Suprapubic skin (tissue), 4 donors: ENCODE measurements at places on chromosomes 1 and 21.

DNA sequence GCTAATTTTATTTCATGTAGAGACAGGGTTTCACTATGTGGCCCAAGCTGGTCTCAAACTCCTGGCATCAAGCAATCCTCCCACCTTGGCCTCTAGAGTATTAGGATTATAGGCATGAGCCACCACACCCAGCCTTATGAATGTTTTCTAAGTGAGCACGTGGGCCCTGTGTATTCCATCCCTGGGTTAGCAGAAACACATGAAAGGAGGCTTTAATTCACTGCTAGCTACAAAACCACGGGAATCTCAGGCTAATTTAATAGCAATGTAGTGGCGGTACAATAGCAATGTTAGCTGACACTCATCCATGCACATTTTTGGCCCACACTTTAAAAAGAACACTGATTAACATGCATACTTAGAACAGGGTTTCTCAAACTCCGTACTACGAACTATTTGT, 32.0 kb downstream of the VTCN1 start:
- no peak overlapping the region for H3K4me3 ChIP-seq
- H3K4me1 ChIP-seq, result no peaks in the 10 kb centered on the region
- no peaks in the 10 kb centered on the region for H3K36me3 ChIP-seq
- DNase-seq, result no peak

DNA sequence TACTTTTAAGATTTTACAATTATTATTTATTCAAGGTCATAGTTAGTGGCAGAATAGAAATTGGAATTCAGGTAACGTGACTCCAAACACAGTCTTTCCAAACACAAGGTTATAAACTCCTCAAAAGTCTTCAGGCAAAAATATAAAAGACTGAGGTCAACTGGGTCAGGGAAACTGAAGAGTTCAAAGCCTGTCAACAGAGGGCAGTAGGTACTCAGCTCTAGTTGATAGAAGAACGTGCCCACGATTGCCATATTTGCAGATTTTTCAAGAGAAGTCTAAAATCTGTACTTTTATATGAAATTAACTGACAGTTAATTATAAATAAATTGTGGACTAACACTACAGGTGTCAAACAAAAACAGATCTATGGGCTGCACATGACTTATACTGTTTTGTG, 135.0 kb downstream of the LHX4 start:
- no peak overlapping the region for H3K27ac ChIP-seq
- no peak for DNase-seq
- H3K36me3 ChIP-seq, result no peaks in the 10 kb centered on the region
- H3K4me1 ChIP-seq, result no peaks in the 10 kb centered on the region
- H3K4me3 ChIP-seq, result no peak overlapping the region

DNA sequence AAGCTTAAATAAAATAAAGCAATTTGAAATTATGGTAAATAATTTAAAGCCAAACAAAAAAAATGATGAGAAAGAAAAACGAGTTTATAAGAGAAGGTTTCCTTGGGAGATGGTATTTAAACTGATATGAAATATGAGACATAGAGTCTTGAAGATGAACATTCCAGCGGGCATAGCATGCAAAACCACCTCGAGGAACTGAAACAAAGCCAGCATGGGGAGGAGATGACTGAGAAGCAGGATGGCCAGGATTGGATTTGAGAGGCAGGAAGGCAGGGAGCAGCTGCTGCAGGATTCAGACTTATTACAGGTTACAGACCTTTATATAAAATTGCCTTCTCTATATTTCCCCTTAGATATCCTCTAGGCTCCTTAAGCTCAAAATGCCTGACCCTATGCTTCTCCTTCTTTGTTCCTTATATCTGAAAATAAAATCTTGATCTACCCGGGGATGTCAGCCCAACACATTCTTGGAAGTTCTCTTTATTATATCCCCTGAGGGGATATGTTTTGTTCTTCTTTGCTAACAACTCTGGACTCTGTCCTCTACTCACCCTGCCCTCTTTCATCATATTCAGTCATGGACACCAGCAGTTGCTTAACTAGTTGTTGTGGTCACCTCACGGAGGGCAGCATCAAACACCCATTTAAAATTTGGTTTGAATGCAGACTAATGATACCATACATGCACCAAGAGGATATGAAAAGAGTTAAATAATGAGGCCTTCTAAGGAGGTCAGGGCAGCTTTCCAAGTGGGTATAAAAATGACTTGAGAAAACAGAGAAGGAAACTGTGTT, 719.1 kb upstream of the B3GALT2 start:
- H3K4me3 ChIP-seq, result no peak overlapping the region
- no peak for DNase-seq
- H3K4me1 ChIP-seq, result no peaks in the 10 kb centered on the region
- no peak overlapping the region for H3K27ac ChIP-seq

- no peak for DNase-seq
- no peak overlapping the region for H3K27ac ChIP-seq
- H3K36me3 ChIP-seq, result no peaks in the 10 kb centered on the region
- H3K27me3 ChIP-seq, result peaks cover 43% of the 10 kb centered on the region
- H3K4me1 ChIP-seq, result peaks cover 10% of the 10 kb centered on the region
- H3K4me3 ChIP-seq, result no peak overlapping the region
These were observed 73.9 kb downstream of the RAP1GAP start for GRCh38 chr1:21594935-21595897.

DNA sequence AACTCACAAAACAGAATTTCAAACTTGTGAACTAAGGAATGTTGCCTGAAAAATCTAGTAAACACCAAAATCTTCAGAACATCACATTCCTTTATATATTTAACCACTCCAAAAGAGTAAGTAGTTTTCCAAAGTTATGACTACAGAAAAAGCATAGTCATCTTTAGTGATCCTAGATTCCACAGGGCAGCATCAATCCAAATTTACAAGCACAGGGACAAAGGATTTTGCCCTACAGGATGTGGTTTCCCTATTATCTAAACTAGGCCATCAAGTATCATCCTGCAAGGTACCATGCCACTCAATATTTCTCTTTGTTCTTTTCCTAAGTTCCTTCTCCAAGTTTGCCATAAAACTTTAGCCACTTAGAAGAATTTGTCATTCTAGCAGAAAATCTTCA, 33.0 kb downstream of the COP1 start:
- DNase-seq, result no peak
- H3K36me3 ChIP-seq, result peaks cover 35% of the 10 kb centered on the region
- no peak overlapping the region for H3K27ac ChIP-seq
- no peaks in the 10 kb centered on the region for H3K4me1 ChIP-seq
- no peak overlapping the region for H3K4me3 ChIP-seq

DNA sequence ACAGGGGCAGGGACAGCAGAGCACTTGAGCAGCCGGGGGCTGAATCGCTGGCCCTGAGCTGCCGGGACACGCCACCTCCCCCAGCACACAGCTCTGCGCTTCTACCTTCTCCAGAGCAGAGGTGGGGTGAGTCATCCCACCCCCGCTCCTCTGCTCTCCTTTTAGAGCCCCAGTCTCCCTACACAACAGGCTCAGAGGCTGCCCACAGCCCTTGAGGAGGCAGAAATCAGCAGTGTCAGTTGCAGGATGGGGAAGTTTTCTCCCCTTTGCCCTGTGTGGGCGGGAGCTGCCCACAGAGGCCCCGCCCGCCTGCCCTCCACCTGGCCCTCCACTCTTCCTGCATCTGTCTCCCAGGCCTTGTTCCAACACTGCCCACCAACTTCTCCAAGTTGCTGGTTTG, 94.6 kb downstream of the STUM start:
- H3K4me3 ChIP-seq, result no peak overlapping the region
- no peak overlapping the region for H3K27ac ChIP-seq
- peaks cover 58% of the 10 kb centered on the region for H3K36me3 ChIP-seq
- no peaks in the 10 kb centered on the region for H3K27me3 ChIP-seq
- H3K4me1 ChIP-seq, result peaks cover 46% of the 10 kb centered on the region

- peak overlapping the region; percentile 1 for H3K4me3 ChIP-seq
- peaks cover 69% of the 10 kb centered on the region for H3K36me3 ChIP-seq
- H3K27me3 ChIP-seq, result no peaks in the 10 kb centered on the region
These were observed 64.0 kb downstream of the SLC19A1 start for GRCh38 chr21:45478115-45478801.

GRCh38 chr1:113918243-113918642, 10.9 kb upstream of the HIPK1 start:
- no peak overlapping the region for H3K4me3 ChIP-seq
- H3K4me1 ChIP-seq, result no peaks in the 10 kb centered on the region
- DNase-seq, result no peak
- no peaks in the 10 kb centered on the region for H3K36me3 ChIP-seq
- no peaks in the 10 kb centered on the region for H3K27me3 ChIP-seq

DNA sequence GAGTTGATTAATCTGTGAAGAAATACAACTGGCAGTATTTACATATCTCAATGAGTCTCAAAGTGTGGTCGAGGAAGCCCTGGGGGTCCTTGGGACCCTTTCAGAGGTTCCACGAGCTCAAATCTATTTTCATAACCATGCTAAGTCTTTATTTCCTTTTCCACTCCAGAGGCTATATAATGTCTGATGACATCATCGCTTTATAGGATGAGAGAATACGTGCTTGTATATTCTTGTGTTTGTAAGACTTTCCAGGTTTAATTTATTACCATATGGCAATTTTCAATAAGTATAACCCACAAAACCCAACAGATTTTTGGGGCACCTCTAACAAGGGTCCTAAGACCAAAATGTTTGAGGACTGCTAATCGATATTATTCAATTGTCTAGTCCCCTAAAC, 1.4 kb upstream of the SLC19A2 start:
- H3K27ac ChIP-seq, result peak overlapping the region; percentile 97
- H3K4me3 ChIP-seq, result peak overlapping the region; percentile 78
- DNase-seq, result no peak

GRCh38 chr21:46191257-46191685, 7.0 kb upstream of the SPATC1L start:
- no peaks in the 10 kb centered on the region for H3K27me3 ChIP-seq
- H3K36me3 ChIP-seq, result peaks cover 54% of the 10 kb centered on the region
- peaks cover 42% of the 10 kb centered on the region for H3K4me1 ChIP-seq
- peak overlapping the region; percentile 92 for H3K27ac ChIP-seq

DNA sequence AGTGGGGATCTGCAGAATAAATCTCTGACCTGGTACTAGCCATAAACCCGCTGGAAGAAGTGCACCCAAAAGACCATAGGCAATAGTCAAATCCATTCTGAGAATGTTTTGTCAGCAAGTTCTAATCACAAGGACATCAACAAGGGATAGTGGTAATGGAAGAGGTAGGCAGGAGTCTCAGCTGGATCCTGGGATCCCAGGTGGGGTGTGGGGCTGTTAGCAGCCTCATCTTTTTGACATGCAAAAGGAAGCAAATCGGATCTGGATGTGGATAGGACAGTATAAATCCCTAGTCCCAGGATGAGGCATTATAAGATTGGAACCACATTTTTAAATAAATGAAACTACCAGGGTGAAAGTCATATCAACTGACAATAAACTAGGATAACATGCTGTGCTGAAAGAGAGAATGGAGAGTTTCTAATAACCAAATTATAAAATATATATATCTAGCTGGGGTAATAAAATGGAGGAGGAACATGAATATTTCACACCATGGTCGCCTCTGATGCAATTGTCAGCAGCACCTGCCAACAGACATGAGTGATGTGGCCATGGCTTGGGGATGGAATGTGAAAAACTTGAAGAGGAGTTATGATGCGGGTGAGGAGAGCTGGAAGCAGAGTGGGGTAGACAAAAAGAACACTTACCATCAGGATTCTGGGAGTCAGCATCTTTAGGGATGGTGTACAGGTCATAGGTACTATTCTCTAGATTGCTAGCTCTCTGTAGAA, 23.7 kb upstream of the PEX19 start:
- H3K36me3 ChIP-seq, result peaks cover 100% of the 10 kb centered on the region
- no peak overlapping the region for H3K4me3 ChIP-seq
- DNase-seq, result no peak
- no peaks in the 10 kb centered on the region for H3K4me1 ChIP-seq
- no peak overlapping the region for H3K27ac ChIP-seq

DNA sequence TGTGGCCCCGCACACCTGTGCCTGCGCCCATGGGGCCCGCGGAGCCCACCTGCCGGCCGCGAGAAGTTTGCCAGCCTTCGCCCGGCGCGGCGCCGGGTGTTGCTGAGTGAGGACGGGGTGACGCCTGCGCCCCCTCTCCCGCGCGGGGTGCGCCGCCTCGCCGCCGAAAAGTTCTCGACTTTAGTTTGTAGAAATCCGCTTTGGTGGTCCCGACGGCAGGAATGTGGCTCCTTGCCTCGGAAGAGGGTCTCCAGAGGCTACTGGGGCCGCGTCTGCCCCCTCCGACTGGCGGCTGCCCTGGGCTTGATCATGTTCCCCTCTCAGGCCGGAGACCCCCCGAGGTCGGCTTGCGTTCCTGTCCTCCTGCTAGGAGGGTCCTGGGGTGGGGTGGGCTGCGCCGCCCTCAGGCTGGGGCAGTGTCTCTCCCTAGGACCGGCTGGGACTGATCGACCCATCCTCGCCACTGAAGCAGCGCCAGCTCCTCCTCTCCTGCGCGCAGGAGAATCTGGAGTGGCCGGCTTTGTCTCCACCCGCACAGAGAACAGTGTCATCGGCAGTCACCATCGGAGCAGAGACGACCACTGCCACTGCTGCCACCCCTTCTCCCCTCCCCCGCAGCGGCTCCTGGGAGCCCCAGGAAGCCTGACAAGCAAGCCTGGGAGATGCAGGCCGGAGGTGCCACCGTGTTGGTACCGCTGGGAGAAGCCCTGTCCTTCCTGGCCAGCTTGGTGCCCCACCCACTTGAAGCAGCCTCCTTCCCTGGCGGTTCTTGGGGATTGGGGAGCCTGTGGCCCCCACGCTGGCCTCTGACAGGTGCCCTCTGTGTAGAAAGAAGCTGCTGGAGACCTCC, 553 bp upstream of the SLC30A2 start:
- H3K4me1 ChIP-seq, result peaks cover 20% of the 10 kb centered on the region
- no peaks in the 10 kb centered on the region for H3K36me3 ChIP-seq
- peak overlapping the region; percentile 45 for H3K4me3 ChIP-seq
- peaks cover 79% of the 10 kb centered on the region for H3K27me3 ChIP-seq

DNA sequence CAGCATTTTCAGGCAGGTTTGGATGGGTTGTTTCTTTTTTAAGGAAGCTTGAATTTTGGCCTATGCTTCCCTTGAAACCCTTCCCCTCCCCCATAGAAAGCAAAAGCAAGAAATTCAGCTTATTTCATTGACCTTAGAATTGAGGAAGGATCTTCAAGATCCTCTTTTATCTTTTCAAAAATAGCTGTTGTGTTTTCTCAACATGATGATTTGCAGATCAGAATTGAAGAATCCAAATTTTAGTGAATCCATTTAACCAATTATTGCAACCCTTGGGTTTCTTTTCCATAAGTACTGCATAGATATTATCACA, 73.7 kb downstream of the LRRC8C start:
- no peaks in the 10 kb centered on the region for H3K4me1 ChIP-seq
- no peak overlapping the region for H3K4me3 ChIP-seq
- no peaks in the 10 kb centered on the region for H3K27me3 ChIP-seq
- no peak overlapping the region for H3K27ac ChIP-seq
- no peaks in the 10 kb centered on the region for H3K36me3 ChIP-seq

DNA sequence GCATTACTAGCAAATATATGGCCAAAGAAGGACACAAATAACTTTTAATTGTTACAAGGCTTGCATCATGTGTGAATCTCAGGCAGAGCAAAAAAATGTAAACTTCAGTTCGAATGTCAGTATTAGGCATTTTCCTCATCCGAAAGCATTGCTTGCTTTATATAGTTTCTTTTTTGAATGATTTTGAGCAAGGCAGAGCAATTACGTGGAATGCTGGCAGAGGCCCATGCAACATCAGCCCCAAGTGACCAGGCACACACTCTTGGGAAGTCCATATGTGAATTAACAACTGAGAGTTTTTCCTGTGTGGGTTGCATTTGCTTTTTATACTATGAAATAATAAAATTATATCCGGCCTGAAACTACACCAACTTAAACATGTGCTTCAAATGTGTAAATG, 274.8 kb downstream of the PTPRC start:
- DNase-seq, result no peak
- H3K27ac ChIP-seq, result no peak overlapping the region
- H3K4me1 ChIP-seq, result no peaks in the 10 kb centered on the region
- H3K27me3 ChIP-seq, result no peaks in the 10 kb centered on the region
- H3K36me3 ChIP-seq, result no peaks in the 10 kb centered on the region

GRCh38 chr1:193706766-193707165, 520.4 kb upstream of the B3GALT2 start:
- no peak overlapping the region for H3K27ac ChIP-seq
- H3K27me3 ChIP-seq, result no peaks in the 10 kb centered on the region
- H3K4me1 ChIP-seq, result no peaks in the 10 kb centered on the region
- DNase-seq, result no peak
